ENCODE measurements at places on chromosomes 7 and 10.

GRCh38 chr10:110758128-110758765, 113.5 kb upstream of the PDCD4 start:
- no peak for DNase-seq

- DNase-seq = no peak
Observed at GRCh38 chr10:6396652-6397051, 183.4 kb downstream of the PRKCQ start.

- DNase-seq = no peak
Observed at GRCh38 chr7:104553074-104553473, 224.7 kb downstream of the LHFPL3 start.

- DNase-seq = no peak
Observed at GRCh38 chr10:51382181-51382580, 307.9 kb downstream of the PRKG1 start.

DNA sequence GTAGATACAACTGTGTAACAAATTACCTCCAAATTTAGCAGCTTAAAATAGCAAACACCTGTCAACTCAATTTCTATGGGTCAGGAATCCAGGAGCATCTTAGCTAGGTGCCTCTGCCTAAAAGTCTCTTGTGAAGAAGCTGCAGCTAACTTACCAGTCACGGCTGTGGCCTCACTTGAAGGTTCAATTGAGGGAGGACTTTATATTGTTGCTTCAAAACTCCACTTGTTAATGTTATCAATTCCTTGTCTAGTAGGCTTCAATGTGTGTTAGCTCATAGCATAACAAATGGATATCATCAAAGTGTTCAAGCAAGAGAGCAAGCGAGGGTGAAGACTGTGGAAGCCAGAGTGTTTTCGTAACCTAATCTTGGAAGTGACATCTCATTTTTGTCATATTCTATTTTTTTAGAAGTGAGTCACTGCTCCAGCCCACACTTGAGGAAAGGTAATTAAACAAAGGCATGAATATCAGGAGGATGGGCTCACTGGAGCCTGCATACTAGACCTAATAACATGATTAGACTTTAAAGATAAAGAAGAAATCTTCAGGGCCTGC, 172.9 kb downstream of the SPAG6 start:
- no peak for DNase-seq

DNA sequence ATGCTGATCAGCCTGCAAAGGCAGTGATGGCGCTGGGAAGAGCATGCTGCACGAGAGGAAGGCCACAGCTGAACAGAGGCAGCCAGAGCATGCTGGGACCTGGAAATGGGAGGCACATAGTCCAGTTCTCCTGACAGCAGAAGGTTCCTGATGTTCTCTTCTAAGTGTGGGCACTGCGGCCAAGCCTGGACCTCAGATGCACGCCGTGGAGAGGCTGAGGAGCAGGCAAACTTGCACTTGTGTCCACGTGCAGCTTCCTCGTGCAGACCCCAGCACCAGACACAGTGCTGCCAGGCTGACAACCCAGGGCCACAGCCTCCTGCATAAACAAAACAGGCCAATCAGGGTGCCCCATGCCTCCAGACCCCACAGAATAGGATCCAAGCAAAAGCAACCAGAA, 93.5 kb upstream of the LANCL2 start:
- no peak for DNase-seq

- DNase-seq = no peak
Observed at GRCh38 chr10:48286356-48286755, 11.9 kb upstream of the FRMPD2 start.

- no peak for DNase-seq
Observed at GRCh38 chr7:100126239-100126930, 382 bp upstream of the MBLAC1 start.

DNA sequence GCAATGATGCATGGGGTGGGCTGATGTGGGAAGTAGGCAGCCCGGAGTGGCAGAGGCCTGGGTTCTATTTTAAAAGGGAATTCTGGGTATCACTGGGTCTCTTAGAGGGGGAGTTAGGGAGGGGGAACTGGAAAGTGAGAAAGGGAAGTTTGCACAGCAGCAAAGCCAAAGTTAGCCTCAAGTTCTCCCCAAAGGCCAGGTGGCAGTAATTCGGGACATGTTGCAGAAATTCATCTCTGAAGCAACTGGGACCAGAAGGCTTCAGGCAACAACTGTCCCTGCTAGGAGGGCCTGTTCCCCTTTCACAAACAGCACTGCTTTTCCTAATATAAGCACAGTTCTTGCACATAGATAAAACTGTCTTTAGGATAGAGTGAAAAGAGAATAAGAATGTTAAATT, 67.4 kb downstream of the NOD1 start:
- DNase-seq = no peak

- DNase-seq = no peak
Observed at GRCh38 chr7:410395-410910, 109.2 kb downstream of the PDGFA start.

DNA sequence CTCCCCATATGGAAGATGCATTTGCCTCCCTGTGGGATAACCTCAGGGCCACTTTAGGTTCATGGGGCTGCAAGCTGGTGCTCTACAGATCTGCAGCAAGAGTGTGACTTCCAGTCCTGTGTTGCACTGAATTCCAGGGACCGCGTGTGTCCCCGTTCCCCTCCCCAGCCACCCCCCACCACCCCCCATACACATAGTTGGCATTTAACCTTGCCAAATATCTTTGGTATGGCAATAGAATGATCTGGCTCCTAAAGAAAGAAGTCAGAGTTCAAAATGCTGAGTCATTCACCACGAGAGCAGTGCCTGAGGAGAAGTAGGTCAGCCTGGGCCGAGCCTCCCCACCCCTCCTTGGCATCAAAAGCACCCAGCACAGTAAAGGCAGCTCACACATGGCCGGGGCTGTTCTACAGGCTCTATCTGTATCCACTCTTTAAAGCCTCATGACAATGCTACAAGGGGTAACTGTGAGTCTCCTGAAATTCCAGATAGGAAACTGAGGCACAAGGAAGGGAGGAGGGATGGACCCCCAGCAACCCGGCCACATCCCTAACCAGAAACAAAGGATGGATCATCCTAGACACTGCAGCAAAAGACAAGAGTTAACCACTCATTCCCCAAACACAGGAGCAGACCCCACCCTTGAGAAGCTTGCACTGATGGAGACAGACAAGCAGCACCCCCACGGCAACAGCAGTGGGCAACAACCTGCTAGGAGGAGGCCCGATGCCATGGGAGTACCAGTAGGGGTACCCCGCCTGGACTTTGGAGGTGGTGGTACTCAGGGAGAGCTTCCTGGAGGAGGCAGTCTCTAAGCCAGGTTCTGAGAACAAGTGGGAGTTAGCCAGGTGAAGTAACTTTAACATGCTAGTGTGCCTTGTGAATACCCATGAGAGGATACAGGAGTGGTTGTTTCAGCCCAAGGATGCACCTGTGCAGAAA, 70.3 kb upstream of the NANOS1 start:
- no peak for DNase-seq

DNA sequence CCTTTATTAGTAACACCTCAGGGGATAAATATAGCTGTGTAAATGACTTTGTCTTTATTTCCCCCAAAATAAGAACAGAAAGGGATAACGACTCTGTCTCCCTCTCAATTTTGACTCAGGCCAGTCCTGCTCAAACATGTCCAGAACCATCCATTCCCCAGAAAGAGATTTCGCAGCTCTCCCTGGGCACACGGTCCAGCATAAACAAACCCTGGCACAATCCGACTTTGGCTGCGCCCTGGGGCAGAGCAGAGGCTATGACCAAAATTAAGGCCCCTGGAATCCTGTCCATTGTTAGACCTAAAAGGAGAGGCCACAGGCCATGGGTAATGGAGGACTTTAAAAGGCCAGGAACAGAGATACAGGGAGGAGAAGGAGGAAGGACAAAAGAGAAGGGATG, 99.1 kb downstream of the PRPF18 start:
- DNase-seq = no peak

Data from stimulated activated CD4-positive, alpha-beta T cell treated with anti-CD3 and anti-CD28 coated beads, Interleukin-12 subunit alpha, Interleukin-12 subunit beta, amount 100 ng/mL, for 48 hours (primary cell).